ENCODE measurements at places on chromosomes 5 and 9.

- no peak for DNase-seq
These were observed 106.7 kb downstream of the SMIM15 start for GRCh38 chr5:61055434-61056006.

DNA sequence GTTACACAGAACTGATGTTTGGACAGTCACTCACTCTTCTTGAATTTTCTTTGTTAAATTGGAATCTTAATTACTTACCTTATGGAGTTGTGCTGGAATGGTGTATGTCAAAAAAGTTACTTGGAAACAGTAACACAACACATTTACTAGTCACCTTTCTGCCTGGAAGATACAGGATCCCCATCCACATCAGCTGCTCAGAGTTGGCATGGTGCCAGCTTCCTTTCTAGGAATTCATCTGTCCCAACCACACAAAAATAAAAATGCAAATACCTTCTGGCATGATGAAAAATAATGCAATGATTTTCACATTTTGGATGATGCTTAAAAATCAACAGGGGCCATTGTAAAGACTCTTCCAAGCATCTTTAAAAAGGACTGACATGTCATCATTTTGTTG, 341.5 kb downstream of the TMEM38B start:
- DNase-seq = no peak

- no peak for DNase-seq
These were observed 14.6 kb upstream of the CFAP95 start for GRCh38 chr9:69805962-69806515.

- no peak for DNase-seq
These were observed 170.3 kb downstream of the SLC12A2 start for GRCh38 chr5:128253880-128254279.

DNA sequence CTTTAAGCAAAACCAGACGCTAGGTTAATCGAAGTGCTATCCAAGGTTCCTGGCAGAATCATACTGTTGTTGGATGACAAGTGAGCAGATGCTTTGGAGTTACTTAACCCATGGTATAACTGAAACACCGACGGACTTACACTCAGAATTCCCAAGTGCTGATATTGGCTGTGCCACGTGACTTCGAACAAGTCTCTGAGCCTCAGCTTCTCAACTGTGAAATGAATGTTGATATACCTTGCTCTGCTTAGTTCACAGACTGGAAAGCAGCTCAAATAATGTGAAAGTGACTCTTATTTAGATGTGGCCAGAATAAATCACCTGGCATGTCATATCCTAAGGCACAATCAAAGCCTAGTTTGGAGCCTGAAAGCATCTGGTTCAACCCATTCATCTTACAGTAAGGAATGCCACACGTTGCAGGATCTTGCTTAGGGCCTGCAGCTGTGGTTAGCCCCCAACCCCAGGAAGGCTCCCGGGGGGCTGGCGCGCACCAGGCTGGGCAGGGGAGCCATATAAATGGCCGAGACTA, 759 bp downstream of the GEMIN5 start:
- DNase-seq = no peak

DNA sequence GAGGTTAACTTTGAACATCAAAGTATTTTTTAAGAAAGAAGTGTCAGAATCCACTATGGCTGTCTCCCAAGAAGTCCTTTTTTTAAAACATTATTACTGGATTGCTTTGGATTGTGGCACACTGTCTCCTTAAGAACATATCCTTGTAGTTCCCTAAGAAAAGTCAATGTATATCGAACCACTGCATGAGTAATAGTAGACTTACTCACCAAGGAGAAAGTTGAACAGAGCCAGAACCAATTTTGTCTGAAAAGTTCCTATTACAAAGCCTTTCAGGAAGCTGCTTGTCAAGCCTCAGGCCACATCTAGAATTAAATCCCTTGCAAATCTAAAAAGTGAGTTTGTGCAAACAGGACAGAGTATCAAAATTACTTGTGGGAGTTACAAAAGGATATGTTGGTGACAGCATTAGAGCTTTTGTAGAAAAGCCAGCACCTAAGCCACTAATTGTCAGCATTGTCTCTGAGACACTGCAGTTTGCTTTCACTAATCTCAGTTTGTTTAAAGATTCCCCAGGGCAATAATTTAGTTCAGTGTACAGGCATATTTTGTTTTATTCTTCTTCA, 195.4 kb downstream of the MPDZ start:
- DNase-seq = no peak

- peak; percentile 5 for DNase-seq
These were observed 70.0 kb downstream of the KLHL3 start for GRCh38 chr5:137665678-137666460.

DNA sequence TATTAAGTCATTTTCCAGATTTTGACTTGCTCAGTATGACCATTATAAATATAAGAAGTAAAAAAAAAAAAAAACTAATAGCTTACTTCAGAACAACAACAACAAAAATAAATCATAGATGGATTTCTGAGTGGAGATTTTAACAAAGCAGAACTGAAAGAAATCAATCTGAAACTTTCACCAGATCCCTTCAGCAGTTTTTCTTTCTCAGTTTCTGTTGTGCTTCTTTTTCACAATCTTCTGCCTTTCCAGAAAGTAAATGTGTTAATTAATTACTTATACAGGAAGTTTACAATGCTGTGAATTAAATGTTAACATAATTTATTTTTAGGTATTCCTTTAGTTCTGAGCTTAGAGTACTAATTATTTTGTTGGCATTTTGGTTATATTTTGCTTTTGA, 73.5 kb downstream of the CHSY3 start:
- no peak for DNase-seq

- peak; percentile 9 for DNase-seq
These were observed 154.0 kb downstream of the PIK3R1 start for GRCh38 chr5:68369457-68370125.

- DNase-seq = no peak
These were observed 20.5 kb upstream of the FER start for GRCh38 chr5:108727236-108727650.

DNA sequence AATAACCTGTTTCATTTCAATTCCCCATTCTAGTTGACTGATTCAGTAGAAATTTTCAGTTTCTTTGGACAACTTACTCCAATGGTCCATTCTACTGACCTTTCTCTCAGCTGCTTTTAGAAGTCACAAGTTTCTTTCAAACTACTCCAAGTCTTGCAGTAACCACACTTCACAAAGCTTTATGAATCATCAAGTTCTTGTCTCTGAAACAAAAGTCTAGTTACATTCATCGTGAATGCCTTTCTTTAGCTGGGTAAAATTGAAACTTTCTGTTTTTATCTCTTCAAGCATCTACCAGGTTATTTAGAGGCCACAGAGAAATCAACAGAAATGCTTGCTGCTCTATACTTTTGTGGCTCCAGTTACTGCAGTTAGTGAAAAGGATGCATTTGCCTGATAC, 405.4 kb downstream of the TMEM232 start:
- DNase-seq = no peak

DNA sequence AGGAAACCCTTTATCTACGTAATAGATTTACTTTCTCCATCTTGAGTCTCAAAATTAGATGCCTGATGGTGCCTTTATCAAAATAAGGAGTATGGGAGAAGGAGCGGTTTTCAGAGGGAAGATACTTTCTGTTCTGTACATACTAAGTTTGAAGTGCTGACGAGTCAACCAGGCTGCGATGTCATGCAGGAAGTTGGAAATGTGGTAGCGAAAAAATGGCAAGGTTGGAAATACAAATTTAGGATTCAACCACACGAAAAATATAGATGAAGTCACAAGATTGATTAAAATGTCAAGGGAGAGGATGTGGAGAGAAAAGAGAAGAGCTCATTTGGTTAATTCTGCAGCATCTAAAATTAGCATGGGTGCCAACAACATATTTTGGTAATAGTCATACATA, 129.5 kb downstream of the FOXD1 start:
- DNase-seq = no peak

GRCh38 chr9:94649100-94649819, 9.9 kb upstream of the FBP1 start:
- DNase-seq = no peak

DNA sequence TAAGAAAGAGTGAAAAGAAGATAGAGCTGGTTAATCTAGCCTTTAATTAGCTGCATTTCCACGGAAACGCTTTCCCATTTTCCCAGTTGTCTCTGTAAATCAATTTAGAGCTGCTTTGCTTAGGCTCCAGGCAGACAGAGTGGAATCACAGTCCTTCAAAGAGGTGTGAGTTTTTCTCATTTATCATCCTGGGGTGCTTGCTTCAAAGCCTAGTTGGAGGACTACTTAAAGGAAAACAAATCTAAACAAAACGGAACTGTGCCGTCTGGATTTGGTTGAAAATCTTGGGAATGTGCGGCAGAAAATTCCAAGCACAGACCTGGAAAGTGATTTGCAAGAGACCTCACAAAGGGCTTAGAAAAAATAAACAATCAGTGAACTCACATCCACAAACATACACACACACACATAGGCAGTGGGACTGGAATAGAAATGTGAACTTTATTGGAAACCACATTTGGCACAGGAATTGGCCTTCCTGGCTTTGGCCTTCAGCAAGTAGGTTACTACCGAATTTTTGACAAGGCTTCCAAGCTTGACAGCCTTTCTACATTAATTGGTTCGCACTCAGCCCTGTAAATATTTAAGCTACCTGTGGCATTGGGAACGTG, 235.2 kb upstream of the SLC24A2 start:
- no peak for DNase-seq
